ENCODE measurements at places on chromosomes 4 and X.

DNA sequence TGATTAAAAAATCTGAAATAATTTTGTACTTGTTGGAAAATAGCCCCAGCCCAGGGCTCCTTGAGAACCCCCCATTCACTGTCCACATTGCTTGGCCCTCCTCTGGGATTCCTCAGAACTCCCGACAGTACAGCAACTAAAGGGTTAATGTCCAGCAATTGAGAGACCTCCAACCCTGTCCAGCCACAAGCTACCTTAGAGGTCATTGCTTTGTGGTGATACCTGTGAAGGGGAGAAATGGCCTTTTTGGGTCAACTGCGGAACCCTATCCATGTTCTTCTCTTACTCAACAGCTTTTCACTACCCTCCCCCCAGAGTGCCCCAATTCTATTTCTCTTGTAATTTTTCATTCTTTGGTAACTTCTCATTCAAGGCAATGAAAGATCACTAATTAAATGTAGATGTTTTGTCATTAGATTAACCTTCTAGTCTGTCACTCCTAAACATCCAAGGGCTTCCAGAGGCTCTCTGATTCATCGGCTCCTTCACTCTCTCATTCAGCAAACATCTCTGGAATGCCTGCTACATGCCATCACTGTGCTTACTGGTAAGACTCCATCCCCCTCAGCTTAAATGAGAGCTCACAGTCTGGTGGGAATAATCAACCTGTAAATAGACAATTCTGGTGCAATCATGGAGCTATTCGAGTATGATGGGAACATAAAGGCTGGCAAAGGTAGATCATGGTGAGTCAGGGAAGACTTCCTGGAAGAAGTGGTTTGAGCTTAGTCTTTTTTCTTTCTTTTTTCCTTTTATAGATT is 241.4 kb upstream of the PGRMC2 start:
- no peak for DNase-seq

DNA sequence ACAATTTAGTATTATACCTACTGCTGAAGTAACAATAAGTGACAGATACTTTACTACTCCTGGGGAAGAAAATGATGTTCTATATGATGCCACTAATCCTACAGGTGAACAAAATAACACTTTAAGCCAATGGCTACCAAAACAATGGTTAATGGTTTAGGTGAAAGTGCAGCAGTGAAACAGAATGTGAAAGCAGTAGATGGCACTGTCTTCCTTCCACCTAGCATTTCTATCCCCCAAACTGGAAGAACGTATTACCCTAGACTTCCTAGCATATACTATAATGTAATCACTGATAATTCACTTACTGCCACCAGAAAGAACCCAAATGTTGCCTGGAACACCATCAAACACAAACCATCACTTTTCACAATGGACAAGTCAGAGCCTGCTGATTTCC is 18.9 kb upstream of the CABS1 start:
- DNase-seq: no peak

GRCh38 chrX:100700809-100701208 is 31.1 kb downstream of the SYTL4 start:
- DNase-seq: no peak

GRCh38 chr4:139672732-139673131 is 7.1 kb downstream of the MGST2 start:
- no peak for DNase-seq

GRCh38 chrX:150570512-150570911 is 2.1 kb downstream of the MTM1 start:
- DNase-seq: peak; percentile 30

DNA sequence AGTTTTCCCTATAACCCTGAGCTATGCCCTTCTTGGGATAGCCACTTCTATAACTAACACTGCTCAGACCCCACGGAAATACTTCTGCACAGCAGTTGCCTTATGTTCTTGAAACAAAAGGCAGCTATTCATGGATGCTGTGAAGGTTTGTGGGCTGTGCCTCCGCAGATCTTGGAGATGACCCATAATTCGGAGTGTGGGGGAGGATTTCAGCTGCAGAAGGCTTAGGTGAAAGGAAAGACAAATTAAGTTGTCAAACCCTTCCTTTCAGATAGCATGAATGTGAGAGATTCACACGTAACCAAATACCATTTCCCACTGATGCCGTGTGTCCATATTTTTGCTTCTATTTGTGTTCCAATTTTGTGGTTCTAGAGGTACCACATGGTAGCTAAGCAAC is 38.1 kb upstream of the NYX start:
- DNase-seq: no peak

DNA sequence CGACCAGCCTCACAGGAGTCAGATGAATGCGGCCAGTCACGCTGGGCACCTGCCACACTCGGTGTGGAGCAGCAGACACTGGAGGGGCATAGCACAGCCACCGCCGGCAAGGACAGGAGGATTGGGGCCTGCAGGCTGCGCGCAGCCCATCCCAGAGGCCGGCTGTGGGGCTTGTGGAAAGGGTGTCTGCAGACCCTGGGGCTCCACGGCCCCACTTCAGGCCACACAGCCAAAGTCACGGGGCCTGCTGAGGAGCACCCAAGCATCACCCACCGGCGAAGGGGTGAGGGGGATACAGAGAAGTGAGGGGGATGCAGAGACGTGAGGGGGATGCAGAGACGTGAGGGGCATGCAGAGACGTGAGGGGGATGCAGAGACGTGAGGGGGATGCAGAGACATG is 70.1 kb downstream of the FAM53A start:
- DNase-seq: no peak

DNA sequence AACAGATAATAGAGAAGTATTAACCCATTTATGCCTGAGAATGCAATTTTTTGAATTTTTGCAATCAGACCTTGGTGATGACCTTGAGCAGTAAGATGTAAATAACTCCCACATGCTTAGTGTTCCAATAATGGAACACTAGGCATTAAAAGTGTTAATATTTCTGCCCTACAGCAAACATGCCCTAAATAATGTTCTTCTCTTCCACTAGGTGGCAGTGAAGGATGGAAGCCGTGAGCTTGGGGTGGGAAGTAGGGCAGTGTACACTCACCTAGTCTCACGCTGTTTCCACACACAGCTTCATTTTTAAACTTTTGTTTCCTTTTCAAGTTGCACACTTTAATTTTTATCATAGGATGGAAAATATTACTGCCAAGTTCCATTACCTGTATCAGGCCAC is 613.1 kb upstream of the HS3ST1 start:
- DNase-seq: no peak

DNA sequence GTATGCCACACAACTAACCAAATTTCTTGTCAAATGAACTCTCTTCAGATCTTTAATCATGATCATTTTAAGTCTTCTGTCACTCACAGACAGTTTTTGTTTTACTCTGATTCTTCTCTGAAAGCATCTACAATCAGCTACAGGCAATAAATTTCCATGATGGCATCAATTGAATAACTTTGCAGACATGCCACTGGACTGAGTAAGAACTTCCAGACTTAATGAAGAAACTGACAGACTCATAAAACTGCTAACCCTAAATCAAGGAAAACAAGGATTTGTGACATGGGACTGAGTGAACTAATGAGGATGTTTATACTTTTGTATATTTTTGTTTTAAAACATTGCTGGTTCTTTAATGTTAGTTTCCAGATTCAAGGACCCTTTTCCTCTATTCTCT is 5.5 kb upstream of the PPP1R2C start:
- DNase-seq: no peak

GRCh38 chrX:7170898-7171297 is 22.9 kb upstream of the PUDP start:
- DNase-seq: peak; percentile 28

GRCh38 chr4:142265946-142266345 is 580.2 kb downstream of the INPP4B start:
- DNase-seq: no peak

DNA sequence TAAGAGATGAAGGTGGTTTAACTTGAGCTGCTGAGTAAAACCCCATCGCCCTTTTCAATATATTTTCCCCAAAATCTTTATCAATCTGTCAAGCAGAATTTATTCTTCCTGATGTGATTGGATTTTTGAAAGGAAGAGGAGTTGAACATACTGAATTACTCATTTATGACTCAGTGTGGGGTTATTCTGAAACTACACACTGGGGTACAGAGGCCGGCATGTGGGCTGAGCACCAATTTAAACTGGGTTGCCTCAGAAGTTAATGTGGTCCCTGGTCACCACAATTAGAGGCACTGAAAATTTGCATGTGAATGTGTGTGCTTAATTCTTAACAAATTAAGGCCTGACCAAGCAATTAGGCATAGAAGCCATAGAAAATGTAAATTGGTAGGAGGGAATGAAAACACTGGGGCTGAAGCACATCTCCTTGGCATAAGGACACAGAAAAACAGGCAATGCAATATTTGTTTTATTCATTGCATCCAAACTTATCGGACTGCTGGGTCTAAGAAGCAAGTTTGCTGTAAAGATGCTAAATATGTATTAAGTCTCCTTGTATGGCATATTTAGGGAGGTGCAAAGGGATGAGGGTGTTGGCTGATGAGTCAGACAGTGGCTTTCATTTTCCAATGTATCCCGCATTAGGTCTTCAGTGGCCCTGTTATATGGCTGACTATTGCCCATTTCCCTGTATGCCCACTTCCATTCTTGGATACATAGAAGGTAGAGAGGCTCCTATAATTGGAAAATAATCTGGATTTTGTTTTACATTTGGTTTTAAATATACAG is 170.9 kb downstream of the IL15 start:
- no peak for DNase-seq

DNA sequence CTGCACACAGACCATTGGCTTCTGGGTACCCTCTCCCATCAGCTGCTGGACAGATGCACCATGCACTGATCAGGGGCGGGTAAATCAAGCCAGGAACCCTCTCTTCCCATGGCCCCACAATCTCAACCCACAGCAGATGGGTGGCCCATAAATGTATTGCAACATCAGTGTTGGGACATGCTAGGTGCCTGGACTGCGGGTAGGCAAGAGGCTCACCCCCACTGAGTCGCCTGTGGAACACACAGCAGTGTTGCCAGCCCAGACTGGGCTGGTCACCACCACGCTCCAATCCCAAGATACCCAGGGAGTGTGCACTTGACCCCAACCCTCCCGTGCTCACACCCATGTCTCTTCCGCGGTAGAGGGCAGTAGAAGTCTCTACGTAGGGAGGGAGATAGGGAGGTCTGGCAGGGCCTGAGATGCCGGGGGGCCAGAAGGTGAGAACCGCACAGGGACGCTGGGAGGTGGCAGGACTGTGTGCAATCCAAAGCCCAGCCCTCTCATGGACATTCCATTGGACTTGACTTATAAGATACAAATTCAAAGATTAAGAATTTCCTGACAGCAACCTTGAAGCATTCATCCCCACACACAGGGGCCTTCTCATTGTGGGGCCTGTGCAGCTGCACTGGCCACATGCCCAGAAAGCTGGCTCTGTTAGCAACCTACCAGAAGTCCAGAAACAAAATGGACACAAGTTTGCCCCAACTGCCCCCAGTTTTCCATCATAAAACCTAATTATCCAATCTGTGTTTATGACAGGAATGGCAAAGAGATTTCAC is 183.7 kb downstream of the NSUN7 start:
- DNase-seq: no peak

DNA sequence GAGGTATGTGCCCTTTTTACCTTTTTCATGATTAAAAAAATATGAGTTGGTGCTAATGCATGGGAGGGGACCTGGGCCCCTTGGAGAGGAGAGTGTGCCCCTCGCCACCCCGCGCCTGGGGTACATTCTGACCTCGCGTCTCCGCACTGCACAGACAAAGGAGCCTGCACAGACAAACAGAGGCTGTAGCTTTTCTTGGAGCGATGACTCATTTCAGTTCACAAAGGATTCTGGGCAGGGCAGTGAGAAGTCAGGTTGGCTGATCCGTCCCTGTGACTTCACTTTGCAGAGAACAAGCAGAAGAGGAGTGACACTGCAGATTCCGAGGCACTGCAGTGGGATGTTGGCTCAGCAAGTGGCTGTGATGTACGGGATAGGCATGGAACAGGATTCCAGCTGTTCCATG is 82.9 kb downstream of the STOX2 start:
- DNase-seq: no peak

DNA sequence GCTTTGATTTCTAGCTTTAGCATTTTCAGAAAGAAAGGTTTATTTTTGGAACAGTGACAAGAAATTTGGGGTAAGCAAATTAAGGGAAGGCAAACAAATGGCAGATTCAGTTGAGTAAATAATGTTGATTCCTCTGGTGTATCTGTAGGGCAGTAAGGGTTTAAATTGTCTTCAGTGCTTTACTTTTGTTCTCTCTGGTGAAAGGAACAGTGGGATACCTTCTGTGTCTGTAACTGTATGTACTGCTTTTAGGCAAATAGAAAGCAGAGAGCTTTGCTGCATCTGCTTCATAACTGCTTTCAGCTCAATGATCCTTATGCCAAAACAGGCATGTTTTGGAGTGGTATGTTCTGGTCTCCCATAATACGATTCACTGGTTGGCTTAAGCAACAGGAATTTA is 932.1 kb upstream of the SLIT2 start:
- no peak for DNase-seq

DNA sequence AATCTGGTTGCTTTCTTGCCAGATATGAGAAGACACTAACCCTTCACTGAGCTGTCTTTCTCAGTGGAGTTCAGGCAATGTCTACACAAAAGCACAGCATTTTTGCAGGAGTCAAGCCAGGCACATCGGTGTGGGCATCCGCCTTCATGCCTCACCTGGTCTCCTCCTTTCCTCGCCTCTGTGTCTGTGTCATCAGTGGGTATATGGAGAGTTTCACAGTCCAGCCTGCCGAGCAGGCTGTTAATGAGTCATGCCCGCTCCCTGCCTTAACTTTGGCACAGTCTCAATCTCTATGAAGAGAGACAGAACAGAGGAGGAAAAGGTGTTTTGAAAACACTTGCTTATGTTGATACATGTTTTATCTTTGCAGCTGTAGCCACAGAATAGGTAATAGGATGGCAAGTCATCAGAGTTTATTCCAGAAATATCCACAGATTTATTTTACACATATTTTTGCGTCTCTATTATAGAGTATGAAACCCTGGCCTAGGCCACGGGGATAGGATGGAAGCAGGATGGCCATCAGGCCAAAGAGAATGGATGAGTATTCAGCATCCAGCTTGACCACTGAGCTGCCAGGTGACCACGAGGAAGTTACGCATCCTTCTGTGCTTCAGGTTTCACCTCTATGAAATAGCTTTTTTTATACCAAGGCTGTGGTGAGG is 32.8 kb upstream of the MAML3 start:
- no peak for DNase-seq

GRCh38 chr4:182409271-182409670 is 166.1 kb downstream of the TENM3 start:
- no peak for DNase-seq

DNA sequence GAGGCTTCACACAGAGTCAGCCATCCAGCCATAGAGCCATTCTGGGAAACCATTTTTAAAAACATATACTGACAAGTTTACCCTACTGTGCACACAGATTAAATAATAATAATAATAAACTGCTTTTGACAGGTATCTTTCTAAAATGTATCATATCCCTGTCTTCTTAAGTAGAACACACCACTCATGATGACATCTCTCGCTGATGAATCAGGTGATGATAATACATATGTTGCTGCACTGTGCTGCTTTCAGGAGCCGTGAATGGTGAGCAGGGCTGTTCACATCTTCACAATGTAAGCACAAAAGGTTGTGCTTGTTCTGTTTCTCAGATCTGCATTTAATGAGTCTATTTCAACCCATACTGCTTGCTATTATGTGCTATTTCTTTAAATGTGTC is 3.5 kb downstream of the MTNR1A start:
- no peak for DNase-seq

- no peak for DNase-seq
Measured at GRCh38 chr4:135464311-135464710, 1262.7 kb upstream of the PABPC4L start.

- no peak for DNase-seq
Measured at GRCh38 chrX:21975812-21976211, 35.3 kb downstream of the SMS start.

- DNase-seq: peak; percentile 53
Measured at GRCh38 chrX:155086202-155086840, 15.0 kb downstream of the BRCC3 start.
